Cerebellar nuclear complex (tissue), 1 donor: ENCODE measurements at places on chromosomes 2 and 18.

DNA sequence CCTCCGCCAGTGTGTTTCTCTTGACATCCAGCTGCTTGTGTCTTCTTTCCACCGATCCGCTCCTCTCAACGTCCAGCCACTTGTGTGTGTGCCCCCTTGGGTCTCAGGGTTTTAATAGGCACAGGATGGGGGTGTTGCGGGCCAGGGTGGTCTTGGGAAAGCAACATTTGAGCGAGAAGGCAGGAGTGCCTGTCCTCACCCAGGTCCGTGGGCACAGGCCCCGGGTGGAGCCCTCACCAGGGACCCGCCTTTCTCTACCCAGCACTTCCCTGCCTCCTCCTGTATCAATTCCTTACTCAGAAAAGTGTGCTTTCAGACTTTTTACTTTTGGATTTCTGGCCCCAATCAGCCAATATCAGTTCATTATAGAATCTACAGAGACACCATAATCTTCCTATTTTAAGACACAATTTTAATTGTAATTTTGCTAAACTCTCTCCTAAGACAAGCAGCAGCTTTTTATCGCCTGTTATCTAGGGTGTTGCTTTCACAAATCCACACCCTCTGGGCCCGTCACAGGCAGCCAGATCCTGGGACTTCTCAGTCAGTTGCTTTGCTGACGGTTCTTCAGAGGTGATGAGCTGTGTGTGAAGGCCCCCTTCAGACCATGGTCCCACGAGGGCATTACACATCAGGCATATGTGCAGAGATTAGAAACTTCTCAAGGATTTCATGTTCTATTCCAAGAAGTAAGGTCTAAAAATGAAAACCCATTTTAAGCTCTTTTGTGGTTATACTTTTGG lies 96.0 kb upstream of the FHL2 start:
- DNase-seq: no peak

GRCh38 chr2:97935719-97936161 lies 60.0 kb downstream of the TMEM131 start:
- no peak for DNase-seq

GRCh38 chr2:221112744-221113143 lies 459.4 kb downstream of the EPHA4 start:
- no peak for DNase-seq

GRCh38 chr2:194380011-194380410 lies 1277.0 kb upstream of the SLC39A10 start:
- DNase-seq: no peak

- DNase-seq: no peak
Observed at GRCh38 chr2:14619441-14619840, 13.1 kb upstream of the LRATD1 start.

GRCh38 chr2:146365041-146365440 lies 1479.8 kb upstream of the ACVR2A start:
- DNase-seq: no peak

GRCh38 chr18:29779096-29779495 lies 1263.4 kb downstream of the DSC3 start:
- DNase-seq: no peak

GRCh38 chr2:210172219-210172575 lies 988 bp upstream of the KANSL1L start:
- DNase-seq: no peak

- no peak for DNase-seq
Observed at GRCh38 chr2:99139003-99139402, 2.5 kb upstream of the C2orf15 start.
